Thymus (tissue), 14 donors: ENCODE measurements at places on chromosomes 11 and 22. TPM values are rescaled to one million over a fixed set of nuclear protein-coding genes. Genes with fewer than 3 reads are reported as not detected.
A peak's percentile ranks its signal among the peaks of the same experiment; 100 is the strongest.

Gene MPZL3
- total RNA-seq: 3.9 TPM

GRCh38 chr11:45109400-45109799 lies 37.0 kb upstream of the PRDM11 start:
- no peak for DNase-seq
- no peaks in the 10 kb centered on the region for H3K27me3 ChIP-seq
- no peaks in the 10 kb centered on the region for H3K4me1 ChIP-seq
- H3K4me3 ChIP-seq: no peak overlapping the region
- H3K36me3 ChIP-seq: no peaks in the 10 kb centered on the region
- H3K27ac ChIP-seq: no peak overlapping the region

GRCh38 chr22:43860126-43860525 lies 2.2 kb downstream of the SULT4A1 start:
- DNase-seq: no peak
- H3K36me3 ChIP-seq: no peaks in the 10 kb centered on the region
- H3K27me3 ChIP-seq: peaks cover 43% of the 10 kb centered on the region

Gene SLC22A8
- total RNA-seq: not detected

- DNase-seq: no peak
- H3K36me3 ChIP-seq: peaks cover 4% of the 10 kb centered on the region
- peak overlapping the region; percentile 65 for H3K27ac ChIP-seq
- H3K4me1 ChIP-seq: peaks cover 28% of the 10 kb centered on the region
These were observed 1.3 kb upstream of the LIMK2 start for GRCh38 chr22:31210556-31211421.

Gene CDC42BPG
- 1.7 TPM for total RNA-seq

DNA sequence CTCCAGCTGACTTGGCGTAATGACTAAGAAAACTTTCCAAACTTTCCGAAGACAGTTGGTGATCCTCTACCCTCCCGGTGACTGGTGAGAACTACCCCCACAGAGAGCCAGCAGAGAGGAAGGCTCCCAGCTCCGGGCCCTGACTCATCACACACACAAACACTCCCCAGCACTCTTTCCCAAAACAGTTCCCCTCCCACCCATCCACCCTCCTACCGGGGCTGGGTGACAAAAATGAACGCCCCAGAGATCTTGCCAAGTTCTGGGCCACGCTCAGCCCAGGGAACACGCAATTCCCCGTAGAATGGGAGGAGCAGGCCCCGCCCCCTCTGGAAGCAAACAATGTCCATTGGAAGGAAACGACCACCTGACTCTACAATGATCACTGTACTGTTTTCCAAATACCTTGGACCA lies 21.3 kb upstream of the JAM3 start:
- no peaks in the 10 kb centered on the region for H3K36me3 ChIP-seq
- H3K27ac ChIP-seq: no peak overlapping the region
- peaks cover 14% of the 10 kb centered on the region for H3K27me3 ChIP-seq
- DNase-seq: no peak
- H3K4me1 ChIP-seq: peaks cover 7% of the 10 kb centered on the region

Gene CELSR1
- total RNA-seq: 3.7 TPM

Gene OR8A1
- total RNA-seq: not detected

DNA sequence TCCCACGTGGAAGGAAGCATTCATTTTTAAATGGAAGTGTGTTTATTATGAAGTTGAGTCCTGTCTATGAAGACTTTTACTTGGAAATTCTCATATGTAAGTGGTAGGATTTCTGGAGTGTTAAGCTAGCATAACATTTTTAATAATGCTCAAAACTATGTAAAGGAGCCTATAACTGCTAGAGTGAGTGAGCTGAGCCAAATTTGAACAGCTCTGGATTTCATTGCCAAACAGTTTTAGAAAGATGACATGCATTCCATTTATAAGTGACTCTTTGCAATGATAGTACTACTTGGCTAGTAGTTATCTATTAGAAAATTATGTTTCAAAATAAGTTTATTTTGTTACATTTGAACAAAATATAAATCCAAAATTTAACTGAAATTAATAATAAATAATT lies 721.2 kb downstream of the LUZP2 start:
- no peaks in the 10 kb centered on the region for H3K27me3 ChIP-seq
- H3K4me1 ChIP-seq: no peaks in the 10 kb centered on the region
- no peaks in the 10 kb centered on the region for H3K36me3 ChIP-seq

GRCh38 chr22:43006016-43006505 lies 8.9 kb downstream of the PACSIN2 start:
- DNase-seq: no peak
- H3K4me3 ChIP-seq: no peak overlapping the region
- H3K4me1 ChIP-seq: peaks cover 10% of the 10 kb centered on the region
- H3K27ac ChIP-seq: no peak overlapping the region
- no peaks in the 10 kb centered on the region for H3K36me3 ChIP-seq

Gene CBY1
- total RNA-seq: 9.0 TPM

DNA sequence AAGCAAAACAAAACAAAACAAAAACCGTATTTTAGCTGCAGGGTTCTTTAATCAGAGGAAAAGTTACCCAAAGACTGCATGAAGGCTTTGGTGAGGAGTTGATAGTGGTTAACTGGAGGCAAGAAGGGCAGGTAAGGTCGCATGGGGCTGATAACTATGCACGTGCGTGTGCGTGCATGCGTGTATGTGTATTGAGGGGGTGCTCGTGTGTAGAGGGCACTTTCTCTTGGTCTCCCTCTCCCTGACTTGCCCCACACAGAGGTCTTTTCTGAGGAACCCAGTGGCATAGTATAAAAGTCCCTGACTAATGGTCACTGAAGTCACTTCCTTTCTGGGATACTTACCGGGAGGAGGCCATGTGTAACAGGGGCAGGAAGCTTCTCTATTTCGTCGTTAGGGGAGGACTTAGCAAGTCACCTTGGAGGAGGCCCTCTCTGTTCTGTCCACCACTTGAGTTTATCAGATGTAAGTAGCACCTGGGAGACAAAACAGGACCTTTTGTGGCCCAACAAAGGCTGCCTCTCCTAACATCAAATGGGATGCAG lies 20.1 kb upstream of the FCHSD2 start:
- H3K4me3 ChIP-seq: no peak overlapping the region
- H3K4me1 ChIP-seq: peaks cover 19% of the 10 kb centered on the region
- H3K27me3 ChIP-seq: no peaks in the 10 kb centered on the region
- H3K36me3 ChIP-seq: no peaks in the 10 kb centered on the region
- no peak overlapping the region for H3K27ac ChIP-seq

DNA sequence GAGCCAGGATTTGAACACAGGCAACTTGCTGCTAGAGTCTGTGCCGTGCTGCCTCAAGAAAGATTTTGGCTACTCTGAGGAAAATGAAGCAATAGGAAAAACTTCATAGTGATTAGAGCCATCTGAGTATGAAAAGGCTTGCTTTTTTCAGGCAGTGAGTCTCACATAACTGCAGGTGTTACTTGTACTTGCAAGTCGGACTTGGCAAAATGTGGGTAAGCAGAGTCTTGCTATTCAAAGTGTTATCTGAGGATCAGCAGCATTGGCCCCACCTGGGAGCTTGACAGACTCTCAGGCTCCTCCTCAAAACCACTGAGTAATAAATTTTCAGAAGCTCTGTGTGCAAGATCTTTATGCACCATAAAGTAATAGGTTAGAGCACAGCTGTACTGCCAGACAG lies 18.1 kb downstream of the RNF141 start:
- H3K36me3 ChIP-seq: peaks cover 13% of the 10 kb centered on the region
- H3K4me1 ChIP-seq: peaks cover 11% of the 10 kb centered on the region
- H3K27me3 ChIP-seq: no peaks in the 10 kb centered on the region
- no peak overlapping the region for H3K4me3 ChIP-seq

GRCh38 chr11:9277176-9277575 lies 12.0 kb upstream of the DENND5A start:
- no peak overlapping the region for H3K4me3 ChIP-seq
- H3K27me3 ChIP-seq: no peaks in the 10 kb centered on the region
- no peak for DNase-seq
- H3K27ac ChIP-seq: no peak overlapping the region
- H3K36me3 ChIP-seq: peaks cover 9% of the 10 kb centered on the region
- H3K4me1 ChIP-seq: peaks cover 12% of the 10 kb centered on the region

GRCh38 chr22:46575911-46576555 lies 38.6 kb upstream of the CELSR1 start:
- H3K27ac ChIP-seq: peak overlapping the region; percentile 9
- H3K4me3 ChIP-seq: peak overlapping the region; percentile 83
- no peak for DNase-seq
- no peaks in the 10 kb centered on the region for H3K27me3 ChIP-seq
- peaks cover 15% of the 10 kb centered on the region for H3K4me1 ChIP-seq
- no peaks in the 10 kb centered on the region for H3K36me3 ChIP-seq

Gene NXPE4
- total RNA-seq: not detected

Gene NLRX1
- 5.1 TPM for total RNA-seq

DNA sequence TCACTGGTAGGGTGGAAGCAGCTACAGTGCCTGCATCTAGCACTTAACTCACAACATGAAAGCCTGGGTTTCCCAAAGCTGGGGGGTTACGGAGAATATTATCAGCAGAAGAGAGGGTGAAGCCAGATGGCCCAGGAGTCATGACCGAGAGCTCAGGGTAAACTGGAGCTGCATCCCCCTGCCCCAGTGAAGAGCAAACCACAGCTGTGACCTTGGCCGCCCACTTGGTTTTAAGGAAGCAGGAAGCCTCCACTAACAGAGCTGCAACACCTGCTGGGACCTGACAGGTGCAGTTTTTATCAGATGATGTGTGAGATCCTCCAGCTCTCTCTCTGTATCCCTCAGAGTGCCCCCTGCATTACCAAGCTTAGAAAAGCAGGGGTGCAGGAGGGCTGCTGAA lies 20.9 kb downstream of the TCP11L1 start:
- H3K36me3 ChIP-seq: peaks cover 34% of the 10 kb centered on the region
- peak; percentile 48 for DNase-seq
- H3K4me1 ChIP-seq: peaks cover 49% of the 10 kb centered on the region
- H3K4me3 ChIP-seq: no peak overlapping the region
- no peaks in the 10 kb centered on the region for H3K27me3 ChIP-seq

Gene FAR1
- total RNA-seq: 23.4 TPM

DNA sequence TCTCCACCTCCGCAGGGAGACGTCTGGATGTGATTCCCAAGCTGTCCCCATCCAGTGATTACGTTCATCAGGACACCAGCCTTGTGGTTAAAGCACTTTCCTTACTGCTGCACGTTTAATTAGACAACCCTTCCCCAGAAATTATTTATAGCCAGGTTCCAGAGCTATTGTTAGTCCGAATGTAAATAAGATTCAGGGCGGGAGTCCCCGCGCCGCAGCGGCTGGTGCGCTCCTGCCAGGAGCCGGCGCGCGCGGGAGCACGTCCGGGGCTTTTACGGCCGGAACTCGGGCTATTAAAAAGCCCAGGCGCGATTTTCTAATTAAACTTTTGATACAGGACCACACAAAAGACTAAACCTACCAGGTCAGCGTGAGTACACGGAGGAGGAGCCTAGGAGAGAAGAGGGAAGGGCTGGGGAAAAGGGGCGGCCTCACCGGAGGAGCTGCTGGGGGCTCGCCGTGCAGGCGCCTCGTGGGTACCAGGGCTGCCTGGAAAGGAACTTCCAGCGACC lies 538.3 kb downstream of the OPCML start:
- no peaks in the 10 kb centered on the region for H3K36me3 ChIP-seq
- no peak overlapping the region for H3K4me3 ChIP-seq
- peaks cover 14% of the 10 kb centered on the region for H3K27me3 ChIP-seq
- H3K4me1 ChIP-seq: no peaks in the 10 kb centered on the region

DNA sequence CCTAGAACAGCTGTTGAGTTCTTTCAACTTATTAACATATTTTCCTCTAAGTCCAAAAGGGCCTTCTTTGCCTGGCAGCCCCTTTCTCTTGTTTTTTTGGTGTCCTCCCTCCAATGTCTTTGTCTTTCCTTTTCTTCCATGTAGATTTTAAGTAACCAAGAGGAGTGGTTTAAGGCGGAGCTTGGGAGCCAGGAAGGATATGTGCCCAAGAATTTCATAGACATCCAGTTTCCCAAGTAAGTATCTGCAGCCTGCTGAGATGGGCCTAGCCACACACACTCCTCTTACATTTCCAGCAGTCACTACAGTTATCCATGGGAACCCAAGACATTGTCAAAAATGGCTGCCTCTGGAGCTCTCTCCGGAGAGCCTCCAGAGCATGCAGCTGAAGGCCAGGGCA lies 4.5 kb upstream of the TMA7B start:
- no peaks in the 10 kb centered on the region for H3K27me3 ChIP-seq
- DNase-seq: no peak
- H3K4me1 ChIP-seq: peaks cover 100% of the 10 kb centered on the region
- peaks cover 86% of the 10 kb centered on the region for H3K36me3 ChIP-seq
- H3K4me3 ChIP-seq: peak overlapping the region; percentile 6

DNA sequence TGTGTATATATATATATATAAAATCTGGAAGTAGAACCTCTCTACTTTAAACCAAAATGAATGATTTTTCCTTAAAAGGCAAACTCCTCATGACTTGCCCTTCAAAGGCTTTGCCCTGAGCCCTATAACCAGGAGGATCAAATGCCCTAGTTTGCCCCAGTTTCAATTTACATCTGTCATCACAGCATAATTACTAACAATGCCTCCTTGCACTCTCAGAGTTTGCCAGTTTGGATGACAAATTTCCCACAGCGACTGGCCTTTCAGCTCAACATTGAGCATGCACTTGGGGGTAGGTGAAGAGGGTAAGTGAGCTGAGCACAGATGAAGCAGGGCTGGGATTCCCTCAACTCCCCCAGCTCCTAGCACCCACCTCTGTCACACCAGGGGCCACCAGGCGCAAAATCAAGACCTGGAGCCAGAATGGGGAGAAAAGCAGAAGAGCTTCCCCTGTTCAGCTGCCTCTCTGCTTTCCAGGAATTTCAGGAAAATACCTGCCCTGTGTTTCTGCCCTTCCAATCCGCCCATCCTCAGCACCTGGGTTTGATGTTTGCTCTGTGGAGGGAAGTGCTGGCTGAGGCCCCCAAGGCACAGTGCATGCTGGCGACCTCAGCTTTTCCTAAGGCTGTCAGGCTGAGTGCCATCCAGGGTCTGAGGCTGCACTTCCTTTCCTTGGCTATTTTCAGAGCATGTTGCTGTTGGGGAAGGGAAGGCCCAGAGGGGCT lies 67.5 kb downstream of the ADAMTS15 start:
- no peak for DNase-seq
- no peak overlapping the region for H3K4me3 ChIP-seq
- H3K27ac ChIP-seq: no peak overlapping the region
- no peaks in the 10 kb centered on the region for H3K36me3 ChIP-seq
- no peaks in the 10 kb centered on the region for H3K27me3 ChIP-seq
- no peaks in the 10 kb centered on the region for H3K4me1 ChIP-seq
